ENCODE measurements at places on chromosomes 3 and 15.

DNA sequence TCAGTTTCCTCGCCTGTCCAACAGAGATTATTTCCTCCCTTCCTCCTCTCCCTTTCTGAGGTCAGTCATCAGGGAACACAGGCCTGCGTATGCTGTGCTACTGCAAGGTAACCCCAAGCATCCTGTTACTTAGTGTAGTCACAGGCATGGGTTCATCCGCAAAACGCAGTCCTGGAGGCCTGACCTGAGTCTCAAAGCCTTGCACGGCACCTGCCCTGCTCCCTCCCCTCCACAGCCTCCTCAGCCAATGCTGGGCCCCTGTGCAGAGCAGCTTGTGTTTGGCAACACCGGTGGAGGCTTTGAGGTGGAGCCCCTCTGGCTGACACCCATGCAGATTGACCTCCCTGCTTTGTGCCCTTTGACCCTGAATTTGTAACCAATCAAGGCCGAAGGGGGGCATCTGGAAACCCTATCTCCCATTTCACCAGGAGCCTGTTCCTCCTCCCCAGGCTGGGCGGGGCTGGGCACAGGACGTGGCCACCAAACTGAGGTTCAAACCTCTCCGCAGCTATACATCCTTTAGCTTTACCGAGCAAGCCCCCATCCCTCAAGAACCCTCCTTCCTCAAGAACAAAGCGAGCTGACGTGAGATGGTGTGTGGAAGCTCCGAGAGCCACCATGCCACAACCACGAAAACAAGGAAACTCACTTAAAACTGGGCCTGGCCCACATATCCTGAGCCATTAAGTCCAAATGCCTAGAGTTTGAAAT lies 21.5 kb downstream of the TKT start:
- DNase-seq, result no peak

DNA sequence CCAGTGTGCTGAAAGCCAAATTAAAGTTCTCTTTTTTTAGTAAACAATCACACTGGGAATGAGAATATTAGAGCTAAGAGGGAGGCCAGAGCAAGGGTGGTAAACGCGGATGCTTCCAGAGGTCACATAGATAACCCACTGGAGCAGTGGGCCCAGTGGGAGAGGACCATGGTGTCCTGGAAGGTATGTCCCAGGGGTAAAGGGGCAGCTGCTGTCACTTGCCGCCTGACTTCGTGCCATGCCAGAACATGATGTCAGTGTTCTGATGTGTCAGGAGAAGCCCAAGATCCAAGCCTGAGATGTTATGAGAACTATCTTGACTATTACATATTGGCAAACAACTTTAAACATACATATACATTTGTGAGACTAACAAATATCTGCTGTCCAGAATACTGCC lies 211.9 kb upstream of the IL12A start:
- no peak for DNase-seq

DNA sequence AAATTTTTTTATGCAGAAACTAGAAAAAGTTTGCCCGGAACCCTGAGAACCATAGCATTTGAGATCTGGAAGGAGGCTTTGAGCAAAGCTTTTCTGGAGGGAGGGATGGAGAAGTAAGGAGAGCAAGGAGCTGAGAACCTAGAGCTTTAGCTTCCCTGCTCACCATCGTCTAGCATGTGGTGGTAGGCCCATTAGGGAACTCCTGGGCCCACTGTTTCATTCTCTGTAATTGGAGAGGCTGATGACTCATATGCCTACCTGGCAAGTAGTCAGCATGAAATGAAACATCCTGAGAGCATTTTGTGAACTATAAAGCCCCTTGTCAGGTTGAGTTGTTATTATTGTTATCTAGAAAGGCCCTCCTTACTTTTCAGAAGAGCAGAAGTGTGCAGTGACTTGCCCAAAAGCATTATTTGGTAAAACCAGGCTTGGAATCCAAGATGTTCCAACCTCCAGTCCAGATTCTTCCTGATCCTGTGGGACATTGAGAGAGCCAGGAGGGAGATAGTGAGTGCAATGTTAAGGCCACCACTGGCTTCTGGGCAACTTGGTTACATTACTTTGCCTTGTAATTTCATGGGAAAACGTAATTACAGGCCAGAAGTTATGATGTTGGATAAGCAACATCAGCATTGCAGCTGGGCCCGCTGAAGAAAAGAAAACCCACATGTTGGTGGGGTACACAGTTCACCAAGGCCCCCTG lies 104.5 kb upstream of the BFSP2 start:
- no peak for DNase-seq

- no peak for DNase-seq
Measured at GRCh38 chr3:188673646-188674186, 498.1 kb upstream of the TPRG1 start.

- DNase-seq, result no peak
Measured at GRCh38 chr3:63355809-63356208, 77.7 kb downstream of the SYNPR start.

DNA sequence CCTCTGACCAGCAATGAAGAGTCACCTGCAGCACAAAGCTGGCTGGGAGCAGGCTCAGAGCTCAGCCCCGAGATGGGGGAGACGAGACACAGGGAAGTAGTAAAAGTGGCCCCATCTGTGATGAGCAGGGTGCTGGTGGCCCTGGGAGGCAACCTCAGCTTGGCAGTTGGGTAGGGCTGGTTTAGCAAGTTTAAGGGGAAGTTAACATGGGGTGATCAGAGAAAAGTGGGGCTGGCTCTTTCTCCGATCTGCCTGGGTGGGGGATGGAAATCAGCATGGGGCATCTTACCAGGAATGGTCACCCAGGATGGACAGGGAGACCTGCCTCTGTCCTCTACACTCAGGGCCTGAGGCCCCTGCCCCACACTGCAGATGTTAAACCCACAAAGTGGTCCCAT lies 29.9 kb upstream of the SFMBT1 start:
- no peak for DNase-seq

GRCh38 chr15:84946772-84947489 lies 34.7 kb upstream of the PDE8A start:
- DNase-seq, result no peak

- DNase-seq, result no peak
Measured at GRCh38 chr15:56042498-56042897, 49.1 kb upstream of the NEDD4 start.

- DNase-seq, result no peak
Measured at GRCh38 chr15:25892126-25892525, 29.0 kb upstream of the ATP10A start.

DNA sequence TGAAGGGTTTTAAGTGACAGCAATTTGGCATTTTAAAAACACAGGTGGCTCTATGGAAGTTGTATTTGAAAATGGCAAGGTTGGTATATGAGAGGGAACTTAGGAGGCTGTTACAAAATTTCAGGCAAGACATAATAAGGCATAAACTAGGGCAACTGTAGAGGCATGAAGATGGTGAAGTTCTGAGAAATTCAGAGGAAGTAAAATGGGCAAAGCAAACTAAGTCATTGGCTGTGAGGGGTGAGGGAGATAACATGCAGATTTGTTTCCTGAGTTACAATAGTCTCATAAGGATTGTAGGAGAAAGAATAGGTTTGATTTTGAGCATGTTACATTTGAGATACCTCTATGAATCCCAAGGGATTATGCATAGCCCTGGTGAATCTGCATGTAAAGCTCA lies 302.9 kb upstream of the ARHGEF26 start:
- no peak for DNase-seq

DNA sequence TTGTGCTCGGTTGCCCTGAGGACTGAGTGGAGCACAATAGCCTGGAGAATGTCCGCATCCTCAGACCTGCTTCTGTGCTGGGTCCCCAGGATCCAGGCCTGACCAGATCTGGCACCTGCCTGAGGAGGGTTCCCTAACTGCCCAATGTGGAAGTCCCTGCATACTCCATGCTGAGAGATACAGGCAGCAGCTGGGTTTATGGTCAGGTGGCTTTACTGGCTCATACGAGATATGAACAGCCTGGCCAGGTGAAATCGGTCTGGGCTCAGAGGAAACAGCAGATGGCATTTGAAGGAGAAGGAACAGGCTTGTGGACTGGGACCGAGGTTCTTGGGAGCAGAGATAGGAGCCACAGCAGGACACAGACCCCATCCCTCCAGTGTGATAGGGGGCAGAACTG lies 18.2 kb upstream of the KIF23 start:
- no peak for DNase-seq

DNA sequence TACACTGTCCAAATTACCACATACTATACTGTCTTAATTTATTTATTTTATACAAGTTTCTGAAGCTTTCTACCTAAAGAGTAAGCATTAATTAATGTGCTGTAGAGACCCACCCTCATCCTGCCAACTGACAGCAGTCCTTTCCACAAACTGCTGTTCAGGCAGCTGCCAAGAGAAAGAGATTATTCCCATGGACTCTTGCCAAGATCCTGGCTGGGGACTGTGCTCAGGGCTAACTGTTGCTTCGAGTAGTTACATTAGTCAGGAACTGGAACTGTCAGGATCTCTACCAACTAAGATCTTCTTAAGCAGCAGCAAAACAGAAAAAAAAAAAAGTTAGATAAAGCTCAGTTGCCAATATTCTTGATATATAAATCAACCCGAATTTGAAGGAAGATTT lies 398.8 kb downstream of the MECOM start:
- DNase-seq, result no peak

DNA sequence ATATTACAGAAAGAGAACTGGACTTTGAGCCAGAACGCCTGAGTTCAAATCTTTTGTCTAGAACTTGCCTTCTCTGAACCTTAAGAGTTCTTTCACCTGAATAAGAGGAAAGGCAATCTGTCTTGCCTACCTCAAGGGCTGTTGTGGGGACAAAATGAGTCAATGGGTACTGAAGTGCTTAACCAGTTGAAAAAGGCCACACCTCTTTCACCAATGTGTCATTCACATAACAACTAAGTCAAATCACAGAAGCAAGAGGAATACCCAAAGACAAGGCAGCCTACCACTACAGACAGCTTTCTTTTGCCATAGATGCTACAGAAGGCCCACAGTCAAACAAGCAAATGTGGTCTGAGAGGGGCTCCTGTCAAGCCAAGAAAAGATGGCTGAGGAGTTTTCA lies 39.7 kb downstream of the NBEAL2 start:
- DNase-seq, result no peak

GRCh38 chr3:156433138-156433537 lies 121.8 kb downstream of the SSR3 start:
- DNase-seq, result no peak

GRCh38 chr3:69690-70089 lies 126.9 kb upstream of the CHL1 start:
- no peak for DNase-seq

DNA sequence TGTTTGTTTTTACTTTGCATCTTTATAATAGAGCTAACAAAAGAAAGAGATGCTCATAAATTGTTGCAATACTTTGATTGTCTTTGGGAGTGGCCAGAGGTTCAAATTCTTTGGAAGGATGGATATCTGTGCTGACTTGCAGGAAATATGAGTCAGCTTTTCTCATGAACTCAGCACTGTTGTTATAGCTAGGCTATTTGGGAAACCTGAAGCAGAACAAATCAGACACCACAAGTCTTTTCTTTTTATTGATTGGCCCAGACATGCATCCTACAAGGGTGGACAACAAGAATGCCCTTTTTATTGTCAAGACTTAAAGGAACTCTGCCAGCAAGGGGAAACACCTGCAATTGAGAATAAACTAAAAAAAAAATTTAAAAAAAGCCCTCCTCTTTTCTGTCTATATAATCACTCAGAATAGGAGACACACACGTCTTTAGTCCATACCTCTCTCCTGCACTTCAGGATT lies 4.6 kb upstream of the DENND4A start:
- DNase-seq, result no peak

DNA sequence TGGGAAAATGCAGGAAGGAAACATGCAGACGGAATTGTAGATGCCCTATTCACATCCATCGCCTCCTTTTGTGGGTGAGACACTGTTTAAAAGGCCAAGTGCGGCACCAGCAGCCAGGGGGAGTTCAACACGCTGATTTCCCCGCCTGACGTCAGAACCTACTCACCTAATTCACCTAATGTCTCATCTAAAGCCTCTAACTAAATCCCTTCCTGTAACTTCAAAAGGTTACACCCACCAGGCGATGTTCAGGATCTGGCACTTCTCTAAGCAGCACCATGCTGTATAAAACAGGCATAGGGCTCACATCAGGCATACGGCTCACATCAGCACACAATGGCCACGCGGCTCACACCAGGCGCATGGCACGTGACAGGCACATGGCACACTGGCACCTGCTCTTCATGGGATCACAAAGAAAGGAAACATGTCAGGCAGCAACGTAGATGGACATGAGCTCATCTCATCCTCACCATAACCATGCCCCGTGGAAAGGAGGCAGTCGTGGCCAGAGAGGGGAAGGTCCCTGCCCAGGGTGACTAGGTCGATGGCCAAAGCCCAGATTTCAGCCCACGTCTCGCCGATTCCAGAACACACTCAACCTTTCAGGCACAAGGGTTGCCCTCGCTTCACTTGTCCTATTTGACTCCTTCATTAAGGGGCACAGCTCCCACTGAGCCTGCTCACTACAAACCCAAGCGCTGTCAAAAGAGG lies 21.7 kb downstream of the XXYLT1 start:
- no peak for DNase-seq

DNA sequence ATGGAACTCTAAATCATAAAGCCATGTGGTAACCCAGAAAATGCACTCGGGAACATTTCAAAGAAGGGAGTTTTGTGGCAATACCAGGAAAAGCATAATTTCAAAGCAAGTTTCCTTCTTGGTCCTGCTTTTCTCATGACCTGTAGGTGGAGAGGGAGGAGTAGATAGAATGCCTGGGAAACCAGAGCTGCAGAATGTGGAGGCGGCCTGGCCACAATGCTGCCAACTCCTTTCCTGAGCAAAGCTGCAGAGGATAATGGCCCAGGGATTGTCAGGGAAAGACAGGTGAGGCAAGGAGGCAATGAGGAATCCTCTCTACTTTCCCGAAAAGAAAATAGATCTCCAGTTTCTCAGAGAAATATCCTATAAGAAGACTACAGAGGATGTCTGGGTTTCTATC lies 330.3 kb downstream of the FGF12 start:
- DNase-seq, result no peak

- no peak for DNase-seq
Measured at GRCh38 chr3:28915741-28916500, 364.9 kb upstream of the RBMS3 start.

DNA sequence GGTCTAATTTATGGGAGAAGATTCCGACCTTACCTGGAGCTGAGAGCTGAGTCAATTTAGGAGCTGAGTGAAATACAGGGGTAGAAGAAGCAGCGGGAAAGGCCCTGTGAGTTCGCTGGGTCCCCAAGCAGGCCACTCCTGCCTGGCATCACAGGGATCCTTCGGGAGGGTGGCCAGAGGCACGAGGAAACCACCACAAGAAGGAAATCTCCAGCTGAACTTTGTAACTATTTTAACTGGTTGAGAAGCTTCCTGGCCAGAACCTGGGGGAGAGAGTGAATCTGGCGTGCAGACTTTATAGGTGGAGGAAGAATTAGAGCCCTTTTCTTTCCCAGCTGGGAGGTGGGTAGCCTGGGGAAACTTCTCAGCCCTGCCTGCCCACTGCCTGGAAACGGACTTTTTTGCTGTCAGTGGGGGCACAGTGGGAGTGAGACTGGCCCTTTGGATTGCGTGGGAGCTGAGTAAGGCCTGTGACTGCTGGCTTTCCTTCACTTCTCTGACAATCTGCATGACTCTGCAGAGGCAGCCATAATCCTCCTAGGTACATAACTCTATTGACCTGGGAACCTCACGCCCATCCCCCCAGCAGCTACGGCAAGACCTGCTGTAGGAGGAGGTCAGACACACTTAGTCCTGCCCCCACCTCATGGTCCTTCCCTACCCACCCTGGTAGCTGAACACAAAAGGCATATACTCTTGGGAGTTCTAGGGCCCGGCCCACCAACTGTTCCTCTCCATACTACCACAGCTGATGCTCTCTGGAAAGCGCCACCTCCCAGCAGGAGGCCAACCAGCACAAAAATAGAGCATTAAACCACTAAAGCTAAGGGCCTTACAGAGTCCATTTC lies 340.7 kb downstream of the CNTN3 start:
- DNase-seq, result no peak

GRCh38 chr3:7574435-7574834 lies 713.5 kb downstream of the GRM7 start:
- DNase-seq, result no peak
